ENCODE measurements at places on chromosomes 2 and 18.

- DNase-seq = no peak
Measured at GRCh38 chr18:6280211-6280743, 134.4 kb downstream of the L3MBTL4 start.

- no peak for DNase-seq
Measured at GRCh38 chr18:44508474-44508873, 172.2 kb upstream of the SETBP1 start.

DNA sequence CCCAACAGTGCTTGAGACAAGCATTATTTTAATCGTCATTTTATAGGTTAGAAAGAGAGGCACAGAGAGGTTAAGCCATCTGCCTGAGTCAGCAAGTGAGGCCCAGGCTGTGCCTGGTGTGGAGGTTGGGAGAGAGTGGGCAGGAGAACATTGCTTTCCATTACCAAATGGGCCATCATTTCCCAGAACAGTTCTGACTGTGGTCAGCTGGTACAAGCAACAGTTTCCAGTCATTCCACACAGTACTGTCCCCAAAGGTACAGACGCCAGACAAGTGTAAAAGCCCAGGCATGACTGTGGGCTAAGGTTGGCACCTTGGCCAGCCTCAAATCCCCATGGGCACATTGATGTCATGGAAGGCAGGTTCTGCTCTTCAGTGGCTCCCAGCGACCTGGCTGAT lies 98.2 kb upstream of the LCLAT1 start:
- no peak for DNase-seq

GRCh38 chr2:61538920-61539520 lies 864 bp upstream of the XPO1 start:
- DNase-seq = peak; percentile 36

DNA sequence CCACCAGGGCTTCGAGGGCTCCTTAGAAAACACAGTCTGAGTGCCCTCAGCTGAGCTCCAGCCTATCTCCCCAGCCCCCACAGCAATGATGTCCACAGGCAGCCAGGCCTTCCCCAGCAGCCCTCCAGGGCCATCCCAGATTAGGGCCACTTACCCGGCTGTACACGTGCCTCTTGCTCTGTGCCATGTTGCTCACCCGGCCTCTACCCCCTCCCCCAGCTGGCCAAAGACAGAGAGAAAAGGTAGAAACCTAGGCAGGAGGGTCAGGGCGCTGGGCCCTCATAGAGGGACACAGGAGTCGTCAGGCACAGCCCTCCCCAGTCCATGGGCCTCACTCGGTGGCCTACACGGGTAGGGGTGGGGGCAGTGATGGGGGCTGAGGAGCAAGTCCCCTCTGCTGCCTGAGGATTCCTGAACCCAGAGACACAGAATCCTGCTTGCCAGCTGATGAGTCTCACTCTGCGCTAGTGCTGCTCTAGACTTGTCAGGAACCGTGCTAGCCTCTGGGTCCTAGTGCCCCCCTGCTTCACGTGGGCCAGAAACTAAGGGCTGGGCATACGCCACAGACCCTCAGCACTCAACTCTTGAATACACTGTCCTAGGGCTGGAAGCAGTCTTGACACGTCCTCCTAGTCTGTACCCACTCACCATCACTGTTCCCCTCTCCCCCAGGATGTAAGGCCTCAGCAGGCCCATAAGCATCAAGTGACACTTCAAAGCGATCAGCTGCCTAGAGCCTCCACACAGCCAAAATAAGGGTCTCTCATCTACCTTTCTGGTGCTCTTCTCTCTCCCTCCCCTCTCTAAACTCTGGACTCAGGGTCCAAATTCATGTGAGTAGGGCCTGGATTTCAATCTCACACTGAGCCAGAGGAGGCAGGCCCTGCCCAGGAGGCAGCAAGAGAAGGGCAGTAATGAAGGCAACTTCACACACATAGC lies at the start of gene DCTN1:
Gene DCTN1, minus strand, starts transcription at position 461 of the 939 bp plus-strand sequence. Its CDS starts 274 bp downstream, at position 187.
- peak; percentile 96 for DNase-seq

DNA sequence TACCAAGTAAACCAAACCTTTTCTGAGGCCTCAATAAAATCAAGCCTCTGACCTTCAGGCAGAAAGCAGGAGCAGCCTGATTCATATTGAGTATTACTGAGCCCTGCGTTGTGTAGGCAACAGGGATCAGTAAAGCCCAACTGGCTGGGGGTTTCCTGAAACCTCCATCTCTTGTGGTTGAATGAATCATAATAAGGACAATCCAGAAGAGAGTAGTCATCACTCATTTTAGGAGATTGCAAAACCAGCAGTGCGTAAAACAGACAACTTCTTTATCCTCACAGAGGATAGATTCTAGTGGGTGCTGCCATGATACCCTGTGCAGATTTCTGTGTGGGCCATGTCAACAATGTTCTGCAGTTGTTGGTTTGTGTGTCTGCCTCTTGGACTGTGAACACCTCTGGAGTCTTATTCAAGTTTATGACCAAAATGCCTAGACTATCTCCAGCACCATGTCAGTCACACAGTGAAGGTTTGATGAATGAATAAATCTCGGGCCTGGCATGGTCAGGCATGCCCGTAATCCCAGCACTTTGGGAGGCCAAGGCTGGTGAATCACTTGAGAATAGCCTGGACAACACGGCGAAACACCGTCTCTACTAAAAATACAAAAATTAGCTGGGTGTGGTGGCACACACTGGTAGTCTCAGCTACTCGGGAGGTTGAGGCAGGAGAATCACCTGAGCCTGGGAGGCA lies 51.8 kb upstream of the RAB27B start:
- DNase-seq = no peak

GRCh38 chr2:203728321-203728720 lies 21.9 kb downstream of the CD28 start:
- no peak for DNase-seq

DNA sequence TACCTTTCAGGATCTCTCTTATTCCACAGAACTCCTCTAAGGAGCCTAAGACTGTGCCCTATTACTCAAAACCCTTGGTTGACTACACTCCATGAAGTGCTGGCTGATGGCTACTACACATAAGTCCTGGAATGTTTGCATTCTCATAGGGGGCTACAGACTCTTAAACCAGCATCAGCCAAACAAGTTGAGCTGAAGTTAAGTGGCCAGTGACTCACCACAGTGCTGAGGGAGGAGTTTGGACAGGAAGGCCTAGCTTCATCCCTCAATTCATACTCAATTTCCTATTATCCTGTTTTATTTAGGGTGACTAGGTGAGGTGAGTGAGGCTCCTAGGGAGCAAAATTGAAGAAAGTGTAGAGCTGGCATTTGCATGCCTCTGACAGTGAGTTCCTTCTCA lies 246.7 kb downstream of the SMAD2 start:
- DNase-seq = no peak

- DNase-seq = no peak
Measured at GRCh38 chr2:172964511-172965139, 111.0 kb upstream of the MAP3K20 start.

DNA sequence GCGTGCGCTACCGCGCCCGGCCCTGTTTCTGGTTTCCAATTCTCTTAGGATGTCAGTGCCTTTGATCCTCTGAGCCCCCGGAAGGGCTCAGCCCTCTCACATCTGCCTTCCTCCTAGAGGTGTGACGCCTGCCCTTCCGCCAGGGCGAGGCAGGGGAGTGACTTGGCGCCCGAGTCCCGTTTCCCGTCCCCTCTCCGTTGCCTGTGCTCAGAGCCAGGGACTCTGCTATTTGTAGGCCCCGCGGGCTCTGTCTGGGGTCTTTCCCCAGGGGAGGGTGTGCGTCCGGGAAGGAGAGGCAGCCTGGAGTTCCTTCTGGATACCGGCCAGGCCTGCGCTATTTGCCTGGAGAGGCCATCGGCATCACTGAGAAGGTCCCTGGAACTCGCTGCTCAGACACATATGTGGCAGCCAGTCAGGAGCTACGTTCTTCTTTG lies 103.7 kb upstream of the TAF1B start:
- no peak for DNase-seq

DNA sequence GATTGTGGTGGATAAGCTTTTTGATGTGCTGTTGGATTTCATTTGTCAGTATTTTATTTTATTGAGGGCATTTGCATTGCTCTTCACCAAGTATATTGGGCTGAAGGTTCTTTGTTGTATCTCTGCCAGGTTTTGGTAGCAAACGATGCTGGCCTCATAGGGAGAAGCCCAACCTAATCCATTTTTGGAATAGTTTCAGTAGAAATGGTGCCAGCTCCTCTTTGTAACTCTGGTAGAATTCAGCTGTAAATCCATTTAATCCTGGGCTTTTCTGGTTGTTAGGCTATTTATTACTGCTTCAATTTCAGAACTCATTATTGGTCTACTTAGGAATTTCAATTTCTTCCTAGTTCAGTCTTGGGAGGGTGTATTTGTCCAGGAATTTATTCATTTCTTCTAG lies 309.8 kb upstream of the SETBP1 start:
- DNase-seq = no peak

DNA sequence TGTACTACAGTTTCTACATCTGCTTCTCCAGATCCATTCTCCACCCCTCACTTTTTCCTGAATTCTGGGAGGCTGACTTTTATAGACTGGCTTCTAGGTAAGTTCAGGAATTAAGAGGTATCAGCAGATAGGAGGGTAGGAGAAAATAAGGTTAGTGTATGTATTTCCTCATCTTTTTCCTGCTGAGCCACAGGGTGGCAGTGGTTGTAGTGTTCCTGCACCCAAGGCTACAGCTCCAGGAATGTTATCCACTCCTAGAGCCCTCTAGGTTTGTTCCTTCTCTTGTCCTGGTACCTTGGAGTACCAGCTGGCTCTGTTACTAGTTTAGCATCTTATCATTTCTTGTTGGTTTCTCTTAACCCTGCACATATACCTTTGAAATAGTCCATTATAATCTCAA lies 40.7 kb upstream of the C2orf66 start:
- DNase-seq = peak; percentile 45

- no peak for DNase-seq
Measured at GRCh38 chr18:27609221-27609620, 424.1 kb upstream of the CHST9 start.

GRCh38 chr2:135335256-135335655 lies 195.8 kb downstream of the ZRANB3 start:
- no peak for DNase-seq

DNA sequence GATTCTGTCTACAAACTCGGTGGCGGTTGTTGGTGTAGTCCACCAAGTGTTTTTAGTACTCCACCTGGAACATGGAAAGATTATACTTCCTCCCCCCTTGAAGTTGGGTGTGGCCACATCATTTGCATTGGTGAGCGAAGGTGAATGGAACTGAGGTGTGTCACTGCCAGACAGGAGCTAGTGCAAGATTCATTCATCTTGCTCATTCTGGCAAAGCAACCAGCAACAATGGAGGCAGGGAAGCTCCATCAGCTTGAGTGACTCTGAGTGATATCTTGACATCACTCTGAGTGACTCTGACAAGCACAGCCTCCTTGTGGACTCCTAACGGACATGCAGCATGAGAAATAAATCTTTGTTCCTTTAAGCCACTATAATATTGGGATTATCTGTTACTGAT lies 54.7 kb upstream of the SLC1A4 start:
- DNase-seq = no peak

DNA sequence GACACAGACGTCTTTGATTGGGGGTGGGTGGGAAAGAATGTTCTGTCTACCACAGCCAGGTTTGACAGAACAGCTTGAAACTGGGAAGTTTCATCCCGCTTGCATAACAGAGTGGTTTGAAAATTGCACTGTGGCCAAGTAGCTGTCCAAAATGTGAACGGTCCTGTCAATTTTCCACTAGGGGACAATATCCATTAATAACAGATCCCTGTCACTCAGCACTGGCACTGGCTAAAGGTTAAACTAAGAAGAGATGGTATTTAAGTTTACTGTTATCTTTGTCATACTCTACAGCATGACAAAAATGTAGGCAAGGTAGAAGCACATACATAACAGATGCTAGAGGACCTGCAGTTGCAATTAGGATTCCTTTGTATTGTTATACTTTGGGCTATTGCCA lies 55.6 kb upstream of the ACMSD start:
- DNase-seq = no peak

- DNase-seq = no peak
Measured at GRCh38 chr2:71857636-71858035, 290.0 kb downstream of the CYP26B1 start.

- no peak for DNase-seq
Measured at GRCh38 chr2:79716266-79716665, 203.4 kb downstream of the CTNNA2 start.

GRCh38 chr2:148593421-148593820 lies 51.1 kb upstream of the EPC2 start:
- DNase-seq = no peak

GRCh38 chr2:111936881-111937280 lies 38.5 kb downstream of the MERTK start:
- no peak for DNase-seq

- no peak for DNase-seq
Measured at GRCh38 chr18:39345321-39345720, 1779.7 kb upstream of the CELF4 start.

GRCh38 chr18:52850031-52850560 lies 510.1 kb downstream of the DCC start:
- DNase-seq = no peak

DNA sequence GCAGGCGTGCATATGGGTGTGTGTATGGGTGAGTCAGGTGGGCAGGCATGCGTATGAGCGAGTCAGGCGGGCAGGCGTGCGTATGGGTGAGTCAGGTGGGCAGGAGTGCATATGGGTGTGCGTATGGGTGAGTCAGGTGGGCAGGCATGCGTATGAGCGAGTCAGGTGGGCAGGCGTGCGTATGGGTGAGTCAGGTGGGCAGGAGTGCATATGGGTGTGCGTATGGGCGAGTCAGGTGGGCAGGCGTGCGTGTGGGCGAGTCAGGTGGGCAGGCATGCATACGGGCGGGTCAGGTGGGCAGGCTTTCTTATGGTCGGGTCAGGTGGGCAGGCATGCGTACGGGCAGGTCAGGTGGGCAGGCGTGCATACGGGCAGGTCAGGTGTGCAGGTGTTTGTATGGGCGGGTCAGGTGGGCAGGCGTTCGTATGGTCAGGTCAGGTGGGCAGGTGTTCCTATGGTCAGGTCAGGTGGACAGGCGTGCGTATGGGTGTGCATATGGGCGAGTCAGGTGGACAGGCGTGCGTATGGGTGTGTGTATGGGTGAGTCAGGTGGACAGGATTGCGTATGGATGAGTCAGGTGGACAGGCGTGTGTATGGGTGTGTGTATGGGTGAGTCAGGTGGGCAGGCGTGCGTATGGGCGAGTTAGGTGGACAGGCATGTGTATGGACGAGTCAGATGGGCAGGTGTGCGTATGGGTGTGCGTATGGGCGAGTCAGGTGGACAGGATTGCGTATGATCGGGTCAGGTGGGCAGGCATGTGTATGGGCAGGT lies 28.7 kb upstream of the KLF11 start:
- DNase-seq = no peak

- DNase-seq = no peak
Measured at GRCh38 chr2:238997684-238998083, 149.8 kb downstream of the TWIST2 start.

- DNase-seq = no peak
Measured at GRCh38 chr2:19914266-19914975, 12.6 kb upstream of the TTC32 start.

- DNase-seq = no peak
Measured at GRCh38 chr2:45013229-45014015, 4.2 kb upstream of the SIX2 start.

DNA sequence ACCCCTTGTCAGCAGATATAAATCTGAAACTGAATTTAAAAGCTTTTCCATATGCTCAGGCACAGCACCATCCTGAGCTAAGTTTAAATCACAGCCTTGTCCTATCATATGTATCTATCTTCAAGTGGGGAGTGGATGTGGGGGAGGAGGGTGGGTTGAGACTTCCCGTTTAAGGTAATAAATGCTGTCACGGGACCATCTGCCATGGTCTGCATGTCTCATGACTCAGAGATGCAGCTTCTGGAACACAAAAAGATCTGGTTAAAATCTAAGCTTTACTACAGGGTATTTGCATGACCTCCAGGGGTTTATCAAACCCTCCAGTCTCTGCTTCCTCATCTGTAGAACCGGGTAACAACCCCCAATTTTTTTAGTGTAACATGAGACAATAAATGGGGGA lies 377.7 kb upstream of the ST6GAL2 start:
- no peak for DNase-seq

All from head of caudate nucleus (tissue), 42 donors.